ENCODE measurements at places on chromosomes 5 and 9.

GRCh38 chr9:93517331-93517730 is 59.1 kb upstream of the PHF2 start:
- DNase-seq = no peak

DNA sequence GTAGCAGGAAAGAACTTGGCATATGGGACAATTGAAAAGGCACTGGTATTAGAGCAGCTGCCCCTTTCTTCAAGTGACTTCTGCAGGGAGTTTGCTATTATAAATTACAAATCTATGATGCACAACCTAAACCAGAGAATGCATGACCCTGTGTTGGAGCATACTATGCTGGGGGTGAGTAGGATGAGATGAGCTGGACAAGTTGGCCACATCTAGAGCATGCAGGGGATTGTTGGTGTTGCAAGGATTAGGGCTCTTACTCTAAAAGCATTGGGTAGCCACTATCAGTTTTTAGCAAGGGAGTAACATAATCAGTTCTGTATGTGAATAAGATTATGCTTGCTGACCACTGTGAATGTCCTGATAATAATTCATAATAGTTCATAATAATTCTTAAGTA is 186.7 kb downstream of the KIAA0825 start:
- no peak for DNase-seq

DNA sequence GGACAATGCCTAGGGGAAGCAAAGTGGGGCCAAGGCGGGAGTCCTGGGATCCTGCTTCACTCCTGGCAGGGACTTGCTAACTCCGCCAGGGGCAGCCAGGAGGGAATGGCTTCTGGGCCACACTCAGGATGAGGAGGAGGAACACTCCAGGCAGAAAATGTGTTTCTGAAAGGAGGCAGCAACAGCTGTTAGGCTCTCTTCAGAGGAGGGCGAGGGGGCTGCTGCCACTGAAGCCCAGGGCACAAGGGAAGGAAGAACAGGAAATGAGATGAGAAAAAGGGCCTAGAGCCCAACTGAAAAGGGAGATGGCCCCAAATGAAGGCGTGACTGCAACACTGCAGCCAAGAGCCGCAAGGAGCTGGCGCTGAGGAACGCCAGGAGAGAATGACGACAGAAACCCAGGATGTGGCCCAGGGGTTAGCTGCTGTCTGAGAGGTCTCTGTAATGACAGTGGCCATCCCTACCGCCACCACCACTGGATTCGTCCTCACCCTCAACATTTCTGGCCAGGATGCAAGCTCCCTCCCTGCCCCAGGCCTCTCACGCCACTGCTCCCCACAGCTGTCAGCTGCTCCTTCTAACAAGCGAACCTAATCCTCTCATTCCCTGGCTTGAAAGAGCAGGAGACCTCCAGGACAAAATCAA is 15.8 kb downstream of the PSMB7 start:
- no peak for DNase-seq

- DNase-seq = no peak
These were observed 1196.9 kb upstream of the C9orf72 start for GRCh38 chr9:28770226-28770625.

- DNase-seq = no peak
These were observed 1.6 kb upstream of the BRINP1 start for GRCh38 chr9:119370816-119371215.

DNA sequence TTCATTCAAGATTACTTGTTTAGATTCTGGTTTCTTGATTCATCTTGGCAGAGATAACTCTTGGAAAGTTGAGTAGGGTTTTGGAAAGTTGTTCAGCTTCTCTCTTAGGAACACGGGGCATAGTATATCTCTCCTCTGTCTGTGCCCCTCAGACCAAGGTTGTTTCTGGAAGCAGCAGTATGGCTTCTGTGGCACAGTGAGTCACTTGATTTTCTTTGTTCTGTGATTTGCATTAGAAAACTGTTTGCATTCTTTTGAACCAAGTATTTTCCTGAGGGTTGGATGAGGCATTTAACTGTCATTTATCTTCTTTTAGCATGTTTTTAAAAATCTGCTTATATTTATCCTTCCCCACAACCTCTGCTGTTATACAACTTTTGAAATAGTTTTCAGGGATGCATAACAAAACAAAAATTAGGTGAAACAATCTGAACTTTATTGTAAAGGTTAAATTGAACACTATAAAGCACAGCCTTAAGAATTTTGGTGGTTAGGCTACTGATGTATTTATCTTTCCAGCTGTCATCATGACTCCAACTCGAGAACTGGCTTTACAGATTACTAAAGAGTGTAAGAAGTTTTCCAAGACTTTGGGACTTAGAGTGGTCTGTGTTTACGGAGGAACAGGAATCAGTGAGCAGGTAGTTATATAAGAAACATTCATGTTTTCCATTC is 26.5 kb downstream of the DDX46 start:
- DNase-seq = no peak

GRCh38 chr5:149870232-149870631 is 74.4 kb downstream of the PDE6A start:
- DNase-seq = no peak

GRCh38 chr5:133267601-133268000 is 215.8 kb downstream of the HSPA4 start:
- no peak for DNase-seq

GRCh38 chr9:137975936-137976565 is 98.5 kb downstream of the CACNA1B start:
- no peak for DNase-seq

- no peak for DNase-seq
These were observed 124.9 kb downstream of the SAXO1 start for GRCh38 chr9:18907927-18908625.

DNA sequence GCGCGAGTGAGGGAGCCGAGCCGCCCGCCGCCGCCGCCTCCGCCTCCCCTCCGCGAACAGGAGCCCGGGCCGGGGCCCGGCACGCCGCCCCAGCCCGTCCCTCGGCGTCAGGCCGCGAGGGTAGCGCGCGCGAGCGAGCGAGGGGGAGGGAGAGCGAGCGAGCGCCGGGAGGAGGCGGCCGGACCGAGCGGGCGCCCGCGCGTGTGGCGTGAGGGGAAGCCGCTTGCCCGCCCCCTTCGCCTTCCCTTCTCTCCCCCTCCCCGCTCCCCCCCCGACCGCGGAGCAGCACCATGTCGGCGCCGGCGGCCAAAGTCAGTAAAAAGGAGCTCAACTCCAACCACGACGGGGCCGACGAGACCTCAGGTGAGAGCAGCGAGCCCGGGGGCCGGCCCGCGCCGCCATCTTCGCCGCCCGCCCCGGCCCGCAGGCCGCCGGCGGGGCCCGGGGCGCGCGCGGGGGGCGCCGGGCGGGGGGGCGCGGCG is 312 bp downstream of the SET start:
- DNase-seq = no peak

- no peak for DNase-seq
These were observed 312.0 kb upstream of the MSX2 start for GRCh38 chr5:174412374-174412773.

Data from LoVo (cell line).